ENCODE measurements at places on chromosomes 12 and 14. TPM values are rescaled to one million over a fixed set of nuclear protein-coding genes. Genes with fewer than 3 reads are reported as not detected.

DNA sequence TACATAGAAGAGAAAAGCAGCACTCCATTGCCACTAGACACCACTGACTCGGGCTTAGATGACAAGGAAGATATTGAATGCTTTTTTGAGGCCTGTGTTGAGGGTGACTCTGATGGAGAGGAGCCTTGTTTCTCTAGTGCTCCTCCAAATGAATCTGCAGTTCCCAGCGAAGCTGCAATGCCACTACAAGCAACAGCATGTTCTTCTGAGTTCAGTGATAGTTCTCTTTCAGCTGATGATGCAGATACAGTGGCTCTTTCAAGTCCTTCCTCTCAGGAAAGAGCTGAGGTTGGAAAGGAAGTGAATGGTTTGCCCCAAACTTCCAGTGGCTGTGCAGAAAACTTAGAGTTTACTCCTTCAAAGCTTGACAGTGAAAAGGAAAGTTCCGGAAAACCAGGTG is 114.5 kb upstream of the NPAS3 start:
- DNase-seq = no peak

GRCh38 chr14:59318908-59319307 is 130.4 kb downstream of the DAAM1 start:
- no peak for DNase-seq

DNA sequence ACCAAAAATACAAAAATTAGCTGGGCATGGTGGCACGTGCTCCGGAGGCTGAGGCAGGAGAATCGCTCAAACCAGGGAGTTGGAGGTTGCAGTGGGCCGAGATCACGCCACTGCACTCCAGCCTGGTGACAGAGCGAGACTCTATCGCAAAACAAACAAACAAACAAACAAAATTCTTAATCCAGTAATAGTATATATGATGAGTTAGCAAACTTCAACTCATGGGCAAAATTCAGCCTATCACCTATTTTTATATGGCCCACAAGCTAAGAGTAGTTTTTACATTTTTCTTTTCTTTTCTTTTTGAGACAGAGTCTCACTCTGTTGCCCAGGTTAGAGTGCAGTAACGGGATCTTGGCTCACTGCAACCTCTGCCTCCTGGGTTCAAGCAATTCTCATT is 14.9 kb downstream of the ATF7 start:
- DNase-seq = no peak

- no peak for DNase-seq
Measured at GRCh38 chr12:131096681-131097181, 143.0 kb downstream of the ADGRD1 start.

- no peak for DNase-seq
Measured at GRCh38 chr12:4957761-4958160, 48.1 kb downstream of the KCNA1 start.

GRCh38 chr14:61491224-61491623 is 169.8 kb downstream of the PRKCH start:
- no peak for DNase-seq

GRCh38 chr12:26239122-26239851 is 43.9 kb downstream of the SSPN start:
- peak; percentile 57 for DNase-seq

DNA sequence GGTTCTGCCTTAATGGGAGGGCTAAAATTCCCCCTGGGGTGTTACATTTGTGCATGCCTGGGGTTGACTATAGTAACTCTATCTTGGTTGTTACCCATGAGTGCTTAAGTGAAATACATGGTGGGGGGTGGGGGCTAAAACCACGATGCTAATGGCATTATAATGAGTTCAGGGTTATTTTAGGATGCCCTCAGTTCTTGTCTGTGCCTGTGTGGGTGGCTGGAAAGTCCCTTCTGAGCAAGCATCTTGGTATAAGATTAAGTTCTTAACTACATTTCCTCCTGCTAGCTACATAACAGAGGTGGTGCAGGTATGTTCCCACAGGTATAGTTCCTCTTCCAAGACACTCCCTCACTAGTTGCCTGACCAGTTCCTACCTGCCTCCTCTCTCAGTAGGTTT is 822.3 kb downstream of the LRFN5 start:
- no peak for DNase-seq

DNA sequence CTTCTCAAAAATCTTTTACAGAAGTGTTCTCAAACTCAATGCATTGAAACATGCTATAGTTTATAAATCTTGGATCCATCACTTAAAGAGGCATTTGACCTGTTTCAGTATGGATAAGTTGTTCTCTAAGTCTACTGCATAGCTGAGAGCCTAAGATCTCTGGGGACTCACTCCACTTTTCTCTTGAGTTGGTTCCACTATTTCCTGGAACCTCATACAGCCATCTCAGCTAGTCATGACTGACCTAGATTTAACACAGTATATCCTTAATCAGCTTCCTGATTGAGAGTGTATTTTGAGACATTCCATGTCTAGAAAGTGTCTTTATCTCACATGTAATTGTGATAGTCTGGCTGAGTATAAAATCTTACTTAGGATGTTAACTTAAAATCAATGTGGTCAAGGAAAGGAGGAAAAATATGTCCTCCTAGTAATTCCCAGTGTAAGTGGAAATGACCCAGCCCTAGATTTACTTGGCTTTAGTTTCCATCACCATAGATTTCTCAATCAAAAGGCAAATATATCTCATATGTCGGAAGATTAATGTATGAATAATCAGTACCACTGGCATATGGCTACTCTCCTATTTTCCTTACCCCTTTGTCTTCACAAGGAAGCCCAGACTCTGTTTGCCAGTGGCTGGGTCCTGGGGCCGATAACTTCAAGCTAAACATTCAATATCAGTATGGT is 61.9 kb downstream of the KICS2 start:
- peak; percentile 45 for DNase-seq

DNA sequence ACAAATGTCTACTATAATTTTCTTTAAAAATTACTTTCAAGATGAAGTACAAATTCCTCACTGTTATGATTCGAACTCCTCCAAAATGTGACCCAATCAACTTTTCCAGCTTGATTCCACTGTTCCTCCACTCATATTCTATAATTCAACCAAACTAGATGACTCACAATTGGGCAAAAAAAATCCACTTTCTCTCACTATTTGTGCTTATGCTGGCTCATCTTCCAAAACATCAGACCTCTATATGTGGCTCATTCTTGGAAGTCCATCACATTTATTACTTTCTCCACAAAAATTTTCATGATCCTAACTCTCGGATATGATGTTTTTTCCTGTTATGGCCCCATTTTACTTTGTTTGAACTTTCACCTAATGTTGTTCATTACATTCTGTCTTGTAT is 26.9 kb upstream of the RXYLT1 start:
- DNase-seq = no peak

- DNase-seq = peak; percentile 78
Measured at GRCh38 chr12:27305673-27306456, 26.8 kb upstream of the BMAL2 start.

GRCh38 chr12:124776125-124776513 is 87.5 kb downstream of the SCARB1 start:
- no peak for DNase-seq

DNA sequence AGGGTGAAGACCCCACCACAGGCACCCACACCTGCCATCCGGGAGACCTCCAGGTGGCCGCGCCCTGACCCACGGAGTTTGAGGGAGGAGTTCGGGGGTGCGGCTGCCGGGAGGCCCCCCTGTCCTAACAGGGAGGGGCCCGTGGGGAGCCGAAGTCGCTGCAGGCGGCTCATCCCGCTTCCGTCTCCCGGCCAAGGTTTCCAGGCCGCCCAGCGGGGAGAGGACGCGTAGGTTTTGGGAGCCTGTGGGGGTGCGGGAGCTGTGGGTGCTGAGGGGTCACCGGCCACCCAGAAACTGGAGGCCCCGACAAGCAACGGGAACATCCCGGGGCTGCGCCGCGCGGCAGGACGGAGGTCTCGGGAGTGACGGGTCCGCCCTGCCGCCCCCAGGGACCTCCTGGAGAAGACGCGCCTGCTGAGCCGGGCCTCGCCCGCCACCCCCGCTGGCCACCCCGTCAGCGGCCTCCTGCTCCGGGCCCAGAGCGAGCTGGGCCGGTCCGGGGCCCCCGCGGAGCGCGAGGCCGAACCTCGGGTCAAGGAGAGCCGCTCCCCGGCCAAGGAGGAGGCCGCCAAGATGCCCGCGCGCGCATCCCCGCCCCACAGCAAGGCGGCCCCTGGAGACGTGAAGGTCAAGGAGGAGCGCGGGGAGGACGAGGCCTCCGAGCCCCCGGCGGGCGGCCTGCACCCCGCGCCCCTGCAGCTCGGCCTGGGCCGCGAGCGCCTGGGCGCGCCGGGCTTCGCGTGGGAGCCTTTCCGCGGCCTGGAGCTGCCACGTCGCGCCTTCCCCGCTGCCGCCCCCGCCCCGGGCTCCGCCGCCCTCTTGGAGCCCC is 27.6 kb downstream of the LRCOL1 start:
- no peak for DNase-seq

- no peak for DNase-seq
Measured at GRCh38 chr14:21558703-21559170, 21.1 kb downstream of the OR10G3 start.

- no peak for DNase-seq
Measured at GRCh38 chr12:117514016-117514415, 152.6 kb upstream of the NOS1 start.

GRCh38 chr12:115956659-115957058 is 320.8 kb downstream of the MED13L start:
- DNase-seq = no peak

- DNase-seq = peak; percentile 26
Measured at GRCh38 chr12:49763006-49763591, 21.7 kb downstream of the TMBIM6 start.

- no peak for DNase-seq
Measured at GRCh38 chr14:40909906-40910305, 696.8 kb upstream of the LRFN5 start.

The FAM161B gene
- 2.8 TPM for polyA plus RNA-seq

The SYNDIG1L gene
- polyA plus RNA-seq = not detected

The CLEC1A gene
- not detected for polyA plus RNA-seq

The KRT78 gene
- not detected for polyA plus RNA-seq

The TMEM233 gene
- 0.05 TPM for polyA plus RNA-seq

The HELB gene
- polyA plus RNA-seq = 1.2 TPM

The FBLN5 gene
- polyA plus RNA-seq = 50.4 TPM

The MEG3 gene
- polyA plus RNA-seq = 58.0 TPM
